ENCODE measurements at places on chromosomes 13 and 19.

DNA sequence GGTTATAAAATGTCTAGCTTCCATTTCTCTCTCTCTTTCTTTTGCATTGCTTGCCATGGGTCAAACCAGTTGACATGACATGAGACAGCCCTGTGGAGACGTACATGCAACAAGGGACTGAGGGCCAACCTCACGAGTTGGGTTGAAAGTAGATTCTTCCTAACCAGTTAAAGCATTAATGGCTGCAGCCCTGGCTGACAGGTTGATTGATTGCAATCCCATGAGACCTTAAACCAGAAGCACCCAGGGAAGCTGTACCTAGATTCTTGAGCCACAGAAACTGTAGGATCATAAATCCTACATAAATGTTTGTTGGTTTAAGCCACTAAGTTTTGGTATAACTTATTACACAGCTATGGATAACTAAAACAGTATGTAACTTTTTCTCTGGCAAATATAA lies 373.8 kb downstream of the DACH1 start:
- DNase-seq: no peak

GRCh38 chr13:36475468-36475867 lies 43.2 kb downstream of the CCNA1 start:
- no peak for DNase-seq

- DNase-seq: no peak
These were observed 526.2 kb downstream of the UQCRFS1 start for GRCh38 chr19:28686756-28687155.

DNA sequence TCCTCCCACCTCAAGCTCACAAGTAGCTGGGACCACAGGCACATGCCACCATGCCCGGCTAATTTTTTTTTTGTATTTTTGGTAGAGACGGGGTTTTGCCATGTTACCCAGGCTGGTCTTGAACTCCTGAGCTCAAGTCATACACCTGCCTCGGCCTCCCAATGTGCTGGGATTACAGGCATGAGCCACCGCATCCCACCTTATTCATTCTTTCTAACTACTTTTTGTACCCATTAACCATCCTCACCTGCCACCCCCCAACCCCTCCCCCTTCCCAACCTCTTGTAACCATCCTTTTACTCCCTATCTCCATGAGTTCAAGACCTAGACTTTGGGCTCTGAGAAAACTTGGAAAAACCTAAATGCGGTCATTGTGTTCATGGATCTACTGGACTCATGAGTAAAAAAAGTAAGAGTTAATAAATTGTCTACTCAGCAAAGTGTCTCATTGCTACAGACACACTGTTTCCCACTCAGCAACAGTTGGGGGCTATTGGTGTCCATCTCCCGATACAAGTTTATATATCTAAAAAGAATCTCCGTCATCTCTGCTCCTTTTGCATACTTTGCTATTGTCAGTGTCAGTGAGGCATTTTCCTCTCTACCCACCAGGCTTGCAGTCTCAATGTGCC lies 44.1 kb upstream of the MEDAG start:
- no peak for DNase-seq

GRCh38 chr13:72864142-72865011 lies 82.4 kb downstream of the PIBF1 start:
- no peak for DNase-seq

GRCh38 chr13:71577127-71577526 lies 289.9 kb downstream of the DACH1 start:
- DNase-seq: no peak

Data from activated CD4-positive, alpha-beta T cell treated with anti-CD3 and anti-CD28 coated beads for 24 hours (primary cell).